Stimulated activated CD4-positive, alpha-beta T cell treated with anti-CD3 and anti-CD28 coated beads, Interleukin-15, amount 100 ng/mL, for 1 hour (primary cell): ENCODE measurements at places on chromosomes 1 and 21.

GRCh38 chr21:40615505-40616376, 231.2 kb downstream of the DSCAM start:
- DNase-seq = no peak

GRCh38 chr1:24415334-24415909, at the start of gene NIPAL3:
NIPAL3 (plus strand) TSS chr1:24415802; CDS start chr1:24419548, 3,746 bp downstream.
- DNase-seq = peak; percentile 95

DNA sequence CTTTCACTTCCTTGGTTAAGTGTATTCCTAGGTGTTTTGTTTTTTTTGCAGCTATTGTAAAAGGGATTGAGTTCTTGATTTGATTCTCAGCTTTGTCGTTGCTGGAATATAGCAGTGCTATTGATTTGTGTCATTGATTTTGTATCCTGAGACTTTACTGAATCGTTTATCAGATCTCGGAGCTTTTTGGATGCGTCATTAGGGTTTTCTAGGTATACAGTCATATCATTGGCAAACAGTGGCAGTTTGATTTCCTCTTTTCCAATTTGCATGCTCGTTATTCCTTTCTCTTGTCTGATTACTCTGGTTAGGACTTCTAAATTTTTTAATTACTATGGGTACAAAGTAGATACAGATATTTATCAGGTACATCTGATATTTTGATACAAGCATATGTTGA, 75.4 kb downstream of the SLC35A3 start:
- no peak for DNase-seq

DNA sequence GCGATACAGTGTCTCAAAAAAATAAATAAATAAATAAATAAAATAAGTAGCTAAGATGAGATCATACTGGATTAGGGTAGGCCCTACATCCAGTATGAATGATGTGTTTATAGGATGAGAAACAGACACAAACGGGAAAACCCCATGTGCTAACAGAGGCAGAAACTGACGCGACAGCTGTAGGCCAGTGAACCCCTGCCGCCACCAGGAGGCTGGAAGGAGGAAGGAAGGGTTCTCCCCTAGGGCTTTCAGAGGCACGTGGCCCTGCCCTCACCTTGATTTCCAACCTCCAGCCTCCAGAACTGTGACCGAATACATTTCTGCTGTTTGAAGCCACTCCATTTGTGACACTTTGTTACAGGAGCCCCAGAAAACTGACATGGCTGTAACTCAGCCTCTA, 38.5 kb downstream of the CHD5 start:
- no peak for DNase-seq

- DNase-seq = no peak
Measured at GRCh38 chr1:73516451-73516850, 681.5 kb downstream of the LRRIQ3 start.

- DNase-seq = no peak
Measured at GRCh38 chr1:201427963-201428362, 6.4 kb upstream of the TNNI1 start.

- no peak for DNase-seq
Measured at GRCh38 chr1:26469558-26469957, 2.7 kb upstream of the HMGN2 start.

GRCh38 chr1:208093754-208094719, 150.1 kb downstream of the PLXNA2 start:
- no peak for DNase-seq

GRCh38 chr1:107405236-107405635, 264.4 kb downstream of the NTNG1 start:
- DNase-seq = no peak

- no peak for DNase-seq
Measured at GRCh38 chr1:204321051-204321450, 38.7 kb downstream of the PLEKHA6 start.

DNA sequence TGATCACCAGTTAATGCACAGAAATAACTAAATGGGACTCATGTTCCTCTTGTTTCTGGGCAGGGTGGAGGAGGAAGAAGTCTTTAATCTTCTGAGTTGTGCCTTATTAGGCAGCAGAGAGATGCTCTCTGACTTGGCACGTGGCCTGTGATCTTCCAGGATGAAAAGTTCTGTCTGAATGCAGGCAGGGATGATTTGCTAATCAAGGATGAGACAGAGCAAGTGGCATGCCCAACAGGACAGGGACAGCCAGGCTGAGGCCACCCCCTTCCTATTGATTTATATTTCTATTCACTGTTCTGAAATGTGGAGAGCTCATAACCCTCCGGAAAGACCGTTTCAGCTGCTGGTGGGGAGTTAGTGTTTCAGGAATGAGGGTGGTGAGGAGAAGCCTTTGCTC, 477.8 kb upstream of the CAMK1G start:
- no peak for DNase-seq

DNA sequence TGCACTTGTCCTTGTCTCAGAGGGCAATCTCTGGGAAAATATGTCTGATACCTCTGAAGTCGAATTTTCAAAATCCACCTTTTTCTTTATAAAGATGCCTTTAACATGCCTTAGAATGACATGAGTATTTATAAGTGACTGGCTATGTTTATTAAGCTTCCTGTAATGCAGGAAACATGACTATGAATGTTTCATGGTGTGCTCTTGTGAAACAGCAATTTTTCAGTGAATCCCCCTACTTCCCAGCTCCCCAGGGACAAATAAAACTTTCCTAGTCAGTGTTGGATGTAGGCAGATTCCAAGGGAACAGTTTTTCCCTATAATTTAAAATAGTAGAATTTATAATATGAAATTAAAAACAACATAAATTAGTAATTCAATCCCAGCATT, 437.0 kb downstream of the LMO4 start:
- no peak for DNase-seq

GRCh38 chr1:8303141-8303540, 14.8 kb upstream of the SLC45A1 start:
- no peak for DNase-seq

- no peak for DNase-seq
Measured at GRCh38 chr1:183834568-183834967, 29.6 kb downstream of the RGL1 start.

DNA sequence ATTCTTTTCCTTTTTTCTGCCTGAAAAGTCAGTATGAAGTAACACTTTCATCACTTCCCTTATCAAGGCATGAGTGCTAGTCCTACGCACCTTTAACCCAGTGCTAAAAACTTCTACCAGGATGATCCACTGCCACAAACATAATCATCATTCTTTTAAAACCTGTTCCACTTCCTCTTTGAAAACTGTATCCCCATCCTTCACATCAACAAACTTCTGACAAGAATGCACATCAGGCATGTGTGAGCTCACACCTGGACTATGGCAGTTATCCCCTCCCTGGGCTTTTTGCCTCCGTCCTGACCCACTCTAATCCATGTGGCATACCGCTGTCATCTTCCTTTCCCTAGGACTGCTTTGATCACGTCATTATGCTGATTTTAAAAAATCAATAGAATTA, 70.2 kb downstream of the ESRRG start:
- DNase-seq = no peak

DNA sequence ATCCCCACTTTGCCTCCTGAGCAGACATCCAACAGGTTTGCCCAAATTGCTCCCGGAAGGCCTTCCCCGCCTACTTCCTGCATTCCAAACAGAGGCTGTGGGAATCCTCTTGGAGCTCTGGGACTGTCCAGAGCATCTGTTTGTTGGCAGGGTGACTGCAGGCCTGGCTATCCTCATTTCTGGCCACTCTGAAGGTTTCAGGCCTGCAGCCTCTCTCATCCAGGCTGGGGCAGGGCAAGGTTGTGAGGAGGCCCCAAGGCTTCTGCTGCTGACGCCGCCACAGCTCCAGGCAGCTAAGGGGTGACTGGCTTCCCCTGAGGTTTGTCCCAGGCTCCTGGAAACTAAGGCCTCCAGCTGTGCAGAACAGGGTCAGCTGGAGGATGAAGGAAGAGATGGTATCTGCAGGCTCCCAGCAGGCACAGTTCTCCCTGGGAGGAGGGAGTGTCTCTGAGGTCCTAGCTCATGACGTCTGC, 11.3 kb downstream of the CDK18 start:
- no peak for DNase-seq

DNA sequence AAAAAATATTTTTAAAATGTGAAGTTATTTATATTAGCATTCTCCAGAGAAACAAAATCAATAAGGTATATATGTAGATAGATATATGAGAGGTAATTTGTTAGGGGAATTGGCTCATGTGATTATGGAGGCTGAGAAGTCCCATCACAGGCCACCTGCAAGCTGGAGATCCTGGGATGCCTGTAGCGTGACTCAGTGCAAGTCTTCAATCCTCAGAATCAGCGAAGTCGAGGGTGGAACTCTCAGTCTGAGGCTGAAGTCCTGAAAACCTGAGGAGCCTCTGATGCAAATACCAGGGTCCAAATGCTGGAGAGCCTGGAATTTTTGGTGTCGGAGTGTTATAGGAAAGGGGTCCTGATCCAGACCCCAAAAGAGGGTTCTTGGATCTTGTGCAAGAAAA, 658.5 kb downstream of the USP25 start:
- DNase-seq = no peak

GRCh38 chr1:229440851-229441537, 7.1 kb upstream of the ACTA1 start:
- DNase-seq = no peak

GRCh38 chr1:116529199-116529631, 41.6 kb downstream of the CD58 start:
- no peak for DNase-seq

- no peak for DNase-seq
Measured at GRCh38 chr1:232521660-232522059, 108.3 kb downstream of the SIPA1L2 start.

- no peak for DNase-seq
Measured at GRCh38 chr1:172790245-172790644, 131.3 kb downstream of the FASLG start.

GRCh38 chr1:68197891-68198290, 34.4 kb downstream of the WLS start:
- DNase-seq = no peak

DNA sequence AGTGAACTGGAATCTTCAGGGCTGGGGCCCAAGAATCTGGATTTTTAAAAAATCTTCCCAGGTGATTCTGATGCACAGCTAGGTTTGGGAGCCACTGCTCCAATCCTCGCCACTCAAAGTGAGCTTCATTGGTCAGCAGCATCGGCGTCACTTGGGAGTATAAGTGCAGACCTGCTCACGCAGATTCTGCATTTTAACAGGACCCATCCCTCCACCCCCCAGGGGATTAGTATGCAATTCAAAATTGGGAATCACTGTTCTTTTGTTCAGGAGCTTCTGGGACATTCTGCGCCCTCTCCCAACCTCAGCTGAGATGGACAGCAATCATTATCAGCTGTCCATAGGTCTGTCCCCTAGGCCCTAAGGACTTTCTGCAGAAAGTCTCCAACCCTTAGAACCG, 53.5 kb downstream of the LGR6 start:
- no peak for DNase-seq

DNA sequence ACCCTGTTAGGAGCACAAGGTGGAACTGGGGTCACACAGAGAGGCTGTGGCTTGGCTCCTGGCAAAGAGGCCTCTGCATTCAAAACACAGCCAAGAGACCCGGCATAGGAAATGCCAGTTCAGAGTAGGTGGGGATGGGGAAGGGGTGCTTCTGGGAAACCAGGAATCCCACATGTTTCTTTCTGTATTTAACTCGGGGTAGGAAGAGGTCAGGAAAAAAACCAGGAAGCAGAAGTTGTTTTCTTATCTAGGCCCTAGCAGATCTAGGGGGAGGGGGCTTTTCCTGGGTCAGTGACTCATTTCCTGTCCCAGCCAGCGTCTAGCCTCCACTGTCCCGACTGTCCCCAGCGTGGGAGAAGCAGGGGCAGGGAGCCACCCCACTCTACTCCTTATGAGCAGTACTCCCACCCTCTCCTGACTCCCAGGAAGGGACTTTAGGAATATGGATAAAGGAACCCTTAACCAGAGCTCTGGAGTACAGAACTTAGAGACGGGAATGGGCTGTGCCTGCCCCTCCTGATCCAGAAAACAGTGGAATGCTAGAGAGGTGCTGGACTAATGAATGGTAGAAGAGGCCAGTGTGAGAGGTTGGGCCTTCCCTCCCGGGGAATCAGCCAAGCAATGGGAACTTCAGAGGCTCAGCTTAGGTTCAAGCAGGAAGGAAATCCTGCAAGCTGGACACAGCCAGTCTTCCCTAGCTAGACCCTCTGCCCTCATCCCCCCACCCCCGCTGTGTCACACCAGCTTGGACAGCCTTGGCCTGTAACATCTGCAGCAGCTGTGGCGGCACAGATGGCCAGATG, 5.7 kb downstream of the FHL3 start:
- no peak for DNase-seq

GRCh38 chr1:70483342-70483741, 72.3 kb downstream of the CTH start:
- DNase-seq = no peak

GRCh38 chr1:101278845-101279244, 42.0 kb downstream of the S1PR1 start:
- DNase-seq = no peak

- no peak for DNase-seq
Measured at GRCh38 chr1:13513895-13514546, at the start of gene LRRC38. LRRC38 (minus strand) TSS chr1:13514003; CDS start chr1:13513593, 410 bp downstream.

- no peak for DNase-seq
Measured at GRCh38 chr1:170355267-170355801, 176.6 kb upstream of the GORAB start.

DNA sequence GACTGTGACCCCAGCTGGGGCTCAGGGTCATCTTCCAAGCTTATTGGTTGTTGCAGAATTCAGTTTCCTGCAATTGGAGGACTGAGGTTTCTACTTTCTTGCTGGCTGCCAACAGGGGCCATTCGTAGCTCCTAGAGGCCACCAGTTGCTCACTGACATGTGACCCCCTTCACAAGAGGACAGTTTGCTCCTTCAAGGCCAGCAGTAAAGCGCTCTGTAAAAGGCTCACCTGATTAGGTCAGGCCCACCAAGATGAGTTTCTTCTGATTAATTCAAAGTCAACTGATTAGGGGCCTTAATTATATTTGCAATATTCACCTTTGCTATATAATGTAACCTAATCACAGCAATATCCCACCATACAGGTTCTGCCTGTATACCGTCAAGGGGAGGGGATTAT, 68.9 kb downstream of the SLC9A1 start:
- no peak for DNase-seq
